ENCODE measurements at places on chromosomes 16 and 17. TPM values are rescaled to one million over a fixed set of nuclear protein-coding genes. Genes with fewer than 3 reads are reported as not detected.

PFN1 gene
- total RNA-seq, result 509 TPM

DNA sequence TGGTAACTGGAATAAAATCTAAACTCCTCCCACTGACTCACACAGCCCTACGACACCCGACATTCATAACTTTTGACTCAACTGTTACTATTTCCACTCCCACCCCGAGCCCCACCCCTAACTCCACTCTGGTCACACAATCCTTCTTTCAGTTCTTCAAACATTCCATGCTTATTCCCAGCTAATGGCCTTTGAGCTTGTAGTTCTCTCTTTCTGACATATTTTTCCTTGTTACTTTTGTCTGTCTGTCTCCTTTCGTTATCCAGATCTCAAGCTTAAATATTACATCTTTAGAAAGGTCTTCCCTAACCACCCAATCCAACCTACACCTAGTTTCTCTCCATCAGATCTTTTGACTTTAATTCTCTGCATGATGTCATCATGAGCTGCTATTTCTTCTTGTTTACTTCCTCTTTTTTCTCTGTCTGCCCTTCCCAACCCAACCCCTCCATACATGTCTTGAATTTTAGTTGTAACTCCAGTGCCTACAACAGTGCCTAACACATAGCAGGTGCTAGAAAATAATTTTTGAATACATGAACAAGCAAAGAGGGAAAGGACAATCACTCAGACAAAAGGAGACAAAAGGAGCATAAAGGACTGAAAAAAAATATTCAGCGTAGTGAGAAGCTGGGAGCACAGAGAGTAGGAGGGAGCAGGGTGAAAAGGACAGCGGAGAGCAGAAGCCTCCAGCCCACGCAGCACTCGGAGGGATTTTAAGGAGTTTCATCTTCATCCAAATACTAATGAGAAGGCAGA lies 65.2 kb upstream of the SMIM36 start:
- DNase-seq, result no peak

- no peak for DNase-seq
Measured at GRCh38 chr17:50484386-50485155, 5.9 kb downstream of the RSAD1 start.

GRCh38 chr17:17818088-17818526 lies 18.7 kb downstream of the SREBF1 start:
- DNase-seq, result no peak

DNA sequence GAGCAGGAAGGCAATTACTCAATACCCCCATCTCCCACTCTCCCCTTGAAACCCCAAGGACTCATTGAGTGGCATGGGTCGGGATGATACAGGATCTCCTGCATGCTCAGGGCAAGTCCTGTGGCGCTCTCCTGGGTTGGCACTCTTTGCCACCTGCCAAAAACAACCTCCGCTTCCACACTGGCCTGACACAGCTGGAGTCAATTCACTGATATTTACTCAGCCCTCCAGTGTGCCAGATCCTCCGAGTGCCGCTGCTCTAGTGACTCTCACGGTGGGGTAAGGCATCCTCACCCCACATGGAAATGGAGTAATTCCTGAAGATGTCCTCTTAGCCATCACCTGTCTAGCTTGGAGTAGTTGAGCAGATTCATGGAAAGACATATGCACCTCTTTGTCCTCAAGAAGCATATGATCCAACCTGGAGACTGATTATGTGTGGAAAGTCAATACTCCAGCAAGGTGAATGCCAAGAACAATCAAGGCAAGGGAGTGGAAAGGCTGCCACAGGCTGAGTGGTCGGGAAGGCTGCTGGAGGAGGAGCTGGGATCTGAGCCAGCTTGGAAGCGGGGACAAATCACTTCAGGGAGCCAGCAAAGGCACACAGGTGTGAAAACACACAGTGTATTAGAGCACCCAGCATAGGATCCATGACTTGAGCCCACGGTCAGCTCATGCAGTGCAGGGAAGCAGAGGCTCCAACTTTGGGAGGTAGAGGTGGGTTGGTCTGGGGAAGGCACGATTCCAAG lies 12.6 kb upstream of the GOSR2 start:
- DNase-seq, result no peak

DNA sequence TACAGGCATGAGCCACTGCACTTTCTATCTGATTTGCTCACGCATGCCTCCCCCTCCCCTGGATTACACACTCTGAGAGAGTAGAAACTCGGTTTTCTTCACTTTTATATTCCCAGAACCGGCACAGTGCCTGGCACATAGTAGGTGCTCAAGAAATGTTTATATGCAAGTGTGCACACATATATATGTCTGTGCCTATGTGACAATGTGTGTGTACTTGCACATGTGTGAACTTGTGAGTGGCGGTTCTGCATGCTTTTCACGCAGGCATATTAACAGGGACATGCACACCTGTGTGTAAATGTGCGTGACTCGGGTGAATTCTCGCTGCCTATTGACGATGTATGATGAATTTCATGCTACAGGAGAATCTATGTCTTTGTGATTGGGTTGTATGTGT lies 22.1 kb upstream of the IL21R start:
- no peak for DNase-seq

GRCh38 chr16:3652373-3653195 lies 1.9 kb upstream of the DNASE1 start:
- DNase-seq, result peak; percentile 73

DNA sequence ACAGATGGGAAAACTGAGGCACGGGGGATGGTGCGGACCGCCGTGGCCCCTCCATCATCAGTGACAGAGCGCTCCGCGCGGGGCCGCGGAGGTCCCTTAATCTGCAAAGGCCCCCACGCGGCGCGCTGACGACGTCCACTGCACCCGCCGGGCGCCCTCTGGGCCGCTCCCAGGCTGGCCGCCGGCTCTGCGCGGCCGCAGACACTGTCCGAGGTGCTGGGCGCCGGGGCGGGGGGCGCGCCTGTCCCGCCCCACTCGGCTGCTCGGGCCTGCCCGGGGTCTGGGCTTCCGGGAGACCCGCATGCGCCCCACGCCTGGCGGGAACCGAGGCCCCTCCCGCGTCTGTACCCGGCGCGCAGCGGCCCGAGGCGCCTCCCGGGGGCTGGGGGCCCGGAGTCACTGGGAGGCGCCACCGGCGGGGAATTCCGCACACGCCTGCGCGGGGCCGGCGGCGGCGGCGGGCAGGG lies 550 bp upstream of the RNF213 start:
- peak; percentile 90 for DNase-seq

DNA sequence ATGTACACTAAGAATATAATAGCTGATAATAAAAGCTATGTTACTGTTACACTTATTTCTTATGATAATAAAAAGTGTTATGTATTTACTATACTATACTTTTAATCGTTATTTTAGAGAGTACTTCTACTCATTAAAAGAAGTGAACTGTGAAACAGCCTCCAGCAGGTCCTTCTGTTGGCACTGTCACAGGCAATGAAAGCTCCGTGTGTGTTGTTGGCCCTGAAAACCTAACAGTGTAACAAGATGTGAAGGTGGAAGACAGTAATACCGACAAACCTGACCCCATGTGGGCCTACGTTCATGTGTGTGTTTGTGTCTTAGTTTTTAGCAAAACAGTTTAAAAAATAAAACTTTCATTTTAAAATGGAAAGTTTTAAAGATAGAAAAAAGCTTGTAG lies 91.8 kb downstream of the STH start:
- no peak for DNase-seq

GRCh38 chr16:54987081-54987480 lies 56.4 kb downstream of the IRX5 start:
- DNase-seq, result no peak

- no peak for DNase-seq
Measured at GRCh38 chr16:2482708-2483534, 8.0 kb downstream of the TBC1D24 start.

GRCh38 chr16:31094088-31094423 lies 541 bp downstream of the VKORC1 start:
- DNase-seq, result no peak

DNA sequence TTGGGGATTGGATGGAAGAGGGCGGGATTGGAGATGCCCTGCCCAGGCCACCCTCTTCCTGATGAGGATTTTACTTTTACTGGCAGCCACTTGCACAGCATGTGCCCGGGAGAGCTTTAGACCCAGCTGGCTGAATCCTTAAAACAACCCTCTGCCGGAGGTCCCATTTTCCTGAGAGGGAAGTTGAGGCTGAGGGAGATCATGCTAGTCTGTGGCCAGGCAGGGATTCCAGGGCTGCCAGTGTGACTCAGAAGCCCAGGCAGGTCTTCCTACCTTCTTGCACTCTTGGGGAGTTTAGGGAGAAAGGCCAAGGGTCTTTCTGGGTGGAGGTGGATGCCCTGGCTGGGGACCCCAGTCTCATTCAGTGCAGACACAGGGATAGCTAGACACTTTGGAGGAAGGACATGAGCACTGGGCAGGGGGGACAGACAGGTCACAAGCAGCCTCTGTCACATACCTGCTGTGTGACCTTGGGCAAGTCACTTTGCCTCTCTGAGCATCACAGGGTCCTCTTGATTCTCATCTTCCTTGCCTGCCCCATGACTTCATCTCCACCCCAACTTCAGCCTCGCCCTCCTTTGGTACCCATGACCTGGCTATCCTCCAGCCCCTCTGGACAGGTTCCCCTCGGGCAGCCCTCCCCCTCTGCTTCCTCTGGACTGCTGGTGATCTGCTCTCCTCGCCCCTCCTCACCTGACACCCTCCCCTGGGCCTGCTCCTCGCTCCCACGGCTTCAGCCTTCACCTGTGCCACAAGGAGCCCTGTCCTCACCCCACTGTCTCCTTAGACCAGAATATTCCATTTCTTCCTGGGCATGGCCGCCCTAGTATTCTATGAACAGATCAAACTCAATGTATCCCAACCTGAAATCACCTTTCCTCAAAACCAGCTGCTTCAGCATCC lies 11.3 kb upstream of the DCAF7 start:
- DNase-seq, result no peak
